Mucosa of descending colon (tissue), 3 donors: ENCODE measurements at places on chromosomes 7 and 10. TPM values are rescaled to one million over a fixed set of nuclear protein-coding genes. Genes with fewer than 3 reads are reported as not detected.

NPC1L1 gene
- not detected for total RNA-seq

DNA sequence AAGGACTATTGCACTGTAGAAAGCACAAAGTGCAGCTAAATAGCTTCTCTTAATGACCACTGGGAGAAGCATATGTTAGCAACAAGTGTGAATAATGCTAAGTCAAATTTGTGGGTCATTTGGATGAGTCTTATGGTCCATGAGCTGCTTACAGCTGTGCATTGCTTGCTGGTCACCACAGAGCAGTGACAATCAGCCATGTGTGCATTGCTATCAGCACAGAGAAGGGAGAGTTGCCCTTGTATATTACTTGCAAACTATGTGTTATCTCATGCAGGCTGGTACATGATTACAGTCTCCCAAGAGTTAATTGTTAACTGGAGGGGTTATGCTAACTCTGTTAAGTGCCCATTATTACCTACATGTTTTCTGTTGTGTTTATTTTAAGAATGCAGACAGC lies 25.7 kb downstream of the MRPS33 start:
- no peak for DNase-seq

- no peak for DNase-seq
These were observed 12.8 kb downstream of the LBX1 start for GRCh38 chr10:101216207-101217043.

TWIST1 gene
- total RNA-seq, result not detected

DNA sequence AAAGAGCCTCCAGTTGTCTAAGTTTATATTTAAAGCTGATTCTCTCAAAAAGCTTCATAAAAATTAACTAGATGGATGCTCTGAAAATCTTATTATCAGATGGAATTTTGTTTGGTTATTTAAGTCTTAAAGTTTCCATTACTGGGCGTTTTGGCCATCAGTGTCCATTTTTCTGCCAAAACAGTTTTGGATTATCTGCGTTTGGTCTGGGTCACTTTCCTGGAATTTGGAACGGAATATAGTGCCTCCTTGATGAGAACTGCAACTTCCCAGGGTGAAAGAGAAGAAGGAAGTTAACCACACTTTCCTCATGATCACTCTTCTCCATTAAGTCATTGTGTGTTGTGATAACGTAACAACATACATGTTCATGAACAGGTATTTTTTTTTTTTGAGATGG lies 764.9 kb upstream of the AUTS2 start:
- DNase-seq, result no peak

GRCh38 chr10:75461672-75462649 lies 30.5 kb downstream of the LRMDA start:
- no peak for DNase-seq

GRCh38 chr7:101650579-101651081 lies 21.5 kb upstream of the MYL10 start:
- no peak for DNase-seq

GRCh38 chr10:82319562-82319961 lies 444.6 kb downstream of the NRG3 start:
- no peak for DNase-seq

DNA sequence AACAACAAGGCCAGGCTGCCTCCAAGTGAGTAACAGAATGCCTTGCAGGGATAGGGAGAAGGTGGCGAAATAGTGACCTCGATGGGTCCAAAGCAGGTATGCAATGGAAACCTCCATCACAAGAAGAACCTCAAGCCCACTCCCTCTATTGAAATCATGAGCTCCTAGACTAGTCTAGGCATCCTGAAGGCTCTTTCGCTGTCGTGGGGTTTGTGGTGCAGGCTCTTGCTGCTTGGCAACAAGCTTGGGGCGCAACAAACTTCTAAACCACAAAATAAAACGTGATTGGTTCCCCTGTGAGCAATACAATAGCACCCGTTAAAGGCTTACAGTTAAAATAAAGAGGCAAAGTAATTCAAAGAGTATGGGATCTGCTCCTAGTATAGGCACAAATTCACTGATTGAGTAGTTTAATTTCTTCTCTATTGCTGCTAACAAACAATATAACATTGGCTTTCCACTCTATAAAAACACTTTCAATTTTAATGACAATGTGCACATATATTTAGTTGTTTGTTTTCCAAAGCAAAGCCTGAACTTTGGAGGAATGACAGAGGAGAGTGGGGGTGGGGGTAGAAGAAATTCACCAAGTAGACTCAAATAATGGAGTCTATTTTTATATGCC lies 64.1 kb downstream of the C10orf67 start:
- DNase-seq, result no peak

DNA sequence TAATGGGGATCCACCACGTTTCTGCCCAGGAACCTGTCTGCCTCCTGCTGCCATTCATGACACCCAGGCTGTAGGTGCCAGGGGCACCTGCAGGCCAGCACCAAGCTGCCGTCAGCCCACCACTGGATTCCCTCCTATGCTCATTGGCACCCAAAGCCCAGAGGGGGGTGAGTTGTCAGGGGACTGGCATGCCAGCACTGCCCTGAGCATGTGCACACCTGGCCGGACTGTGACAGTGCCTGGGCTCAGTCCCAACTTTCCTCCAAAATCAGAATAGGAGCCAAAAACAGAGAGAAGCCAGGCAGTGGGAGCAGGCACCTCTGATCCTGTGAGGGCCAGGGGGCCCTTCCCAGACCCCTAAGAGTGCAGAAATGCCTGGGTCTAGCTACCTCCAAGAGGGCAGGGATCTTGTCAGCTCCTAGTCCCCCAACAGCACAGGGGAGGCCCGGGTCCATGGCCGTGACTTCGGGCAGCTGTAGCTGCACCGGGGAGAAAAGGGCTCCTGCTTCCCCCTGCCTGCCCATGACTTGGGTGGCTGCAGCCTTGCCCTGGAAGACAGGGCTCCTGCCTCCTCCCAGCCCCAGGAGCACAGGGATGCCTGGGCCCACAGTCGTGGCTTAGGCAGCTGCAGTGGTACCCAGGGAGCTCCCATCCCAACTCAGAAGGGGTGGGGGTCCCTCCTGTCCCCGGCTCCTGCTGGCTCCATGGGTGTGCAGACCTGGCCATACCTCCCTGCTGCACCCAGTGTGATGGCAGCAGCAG lies 249.8 kb upstream of the DKK1 start:
- no peak for DNase-seq

- DNase-seq, result no peak
These were observed 111.3 kb downstream of the PTPN20 start for GRCh38 chr10:47022311-47023131.

DNA sequence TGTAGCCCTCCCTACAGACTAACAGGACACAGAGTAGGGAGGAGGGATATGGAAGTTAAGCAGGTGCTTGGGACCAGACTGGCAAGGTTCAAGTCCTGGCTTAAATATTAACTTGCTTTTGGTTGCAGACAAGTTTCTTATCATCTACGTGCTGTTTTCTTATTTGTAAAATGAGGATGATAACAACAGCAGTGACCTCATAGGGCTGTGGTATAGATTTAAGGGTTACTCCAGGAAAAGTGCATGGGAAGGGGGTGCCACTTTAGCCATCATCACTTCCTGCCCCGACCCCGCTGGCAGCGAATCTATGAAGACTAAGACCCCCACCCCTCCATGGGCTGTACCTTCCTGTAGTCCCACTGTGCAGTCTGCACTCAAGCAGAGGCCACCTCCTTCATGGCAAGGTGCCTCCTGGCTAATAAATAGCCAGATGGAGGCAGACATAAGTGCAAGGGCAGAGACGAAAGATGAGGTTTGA lies 250.2 kb downstream of the COBL start:
- peak; percentile 21 for DNase-seq

FXYD4 gene
- total RNA-seq, result not detected

DNA sequence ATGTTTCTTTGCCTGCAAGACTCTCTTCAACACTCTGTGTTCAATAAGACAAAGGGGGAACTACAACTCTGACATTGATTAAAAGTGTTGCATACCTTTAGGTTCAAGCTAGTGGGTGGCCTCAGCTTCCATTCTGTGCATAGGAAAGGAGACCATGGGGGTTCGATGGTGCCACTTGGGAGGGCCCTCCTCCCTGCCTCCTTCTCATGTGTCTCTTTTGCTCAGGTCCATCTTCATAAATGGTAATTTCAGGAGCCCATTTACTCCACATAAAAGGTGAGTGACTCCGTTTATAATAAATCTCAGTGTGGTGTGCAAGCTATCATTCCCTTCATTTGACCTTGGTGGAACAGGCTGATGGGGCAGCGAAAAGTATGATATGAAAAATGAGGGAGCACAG lies 285.1 kb downstream of the LRMDA start:
- DNase-seq, result no peak

DNA sequence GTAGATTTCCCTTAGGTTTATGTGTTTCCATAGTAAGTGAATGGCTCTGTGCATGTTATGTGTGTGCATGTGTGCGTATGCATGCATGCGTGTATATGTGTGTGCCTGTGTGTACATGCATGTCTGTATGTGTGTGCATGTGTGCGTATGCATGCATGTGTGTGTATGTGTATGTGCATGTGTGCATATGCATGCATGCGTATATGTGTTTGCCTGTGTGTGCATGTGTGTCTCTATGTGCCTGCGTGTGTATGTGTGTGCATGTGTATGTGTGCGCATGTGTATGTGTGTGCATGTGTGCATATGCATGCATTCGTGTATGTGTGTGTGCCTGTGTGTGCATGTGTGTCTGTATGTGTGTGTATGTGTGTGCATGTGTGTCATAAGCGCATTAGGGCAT lies 98.8 kb upstream of the AGBL3 start:
- no peak for DNase-seq

DNA sequence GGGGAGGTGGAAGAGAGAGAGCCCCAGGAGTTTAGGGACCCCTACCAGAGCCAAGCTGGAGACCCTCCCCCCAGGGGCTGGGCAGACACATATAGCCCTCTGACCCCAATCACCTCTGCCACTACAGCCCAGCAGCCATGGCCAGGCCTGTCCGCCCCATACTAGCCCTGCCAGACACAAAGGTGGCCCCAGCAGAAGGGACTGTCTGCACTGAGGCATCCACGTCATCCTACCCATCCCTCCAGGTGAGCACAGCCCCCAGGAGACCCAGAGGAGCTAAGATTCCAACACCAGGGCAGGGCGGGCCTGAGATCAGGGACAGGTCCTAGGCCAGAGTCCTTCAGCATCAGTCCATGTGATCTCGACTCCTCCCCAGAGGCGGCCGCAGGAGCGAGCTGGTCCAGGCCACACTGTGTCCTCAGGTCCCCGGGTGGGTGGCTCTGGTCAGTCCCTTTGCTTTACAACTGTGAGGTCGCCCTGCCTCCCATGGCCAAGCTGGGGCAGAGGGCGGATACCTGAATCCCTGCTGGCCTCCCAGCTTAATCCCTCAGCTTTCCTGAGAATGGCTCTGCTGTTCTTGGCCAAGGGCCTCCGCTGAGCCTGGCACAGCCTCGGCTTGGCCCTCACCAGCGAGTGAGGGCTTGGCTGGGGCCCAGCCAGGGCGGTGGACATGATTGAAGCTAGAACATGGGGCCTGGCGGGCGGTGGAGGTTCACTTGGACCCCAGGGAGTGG lies 14.3 kb upstream of the ELN start:
- DNase-seq, result no peak

- DNase-seq, result no peak
These were observed 33.7 kb downstream of the R3HCC1L start for GRCh38 chr10:98168147-98168546.

RBP4 gene
- 6.6 TPM for total RNA-seq

- DNase-seq, result no peak
These were observed 54.3 kb downstream of the SLK start for GRCh38 chr10:104021246-104021645.

GRCh38 chr7:25752967-25753791 lies 398.8 kb upstream of the NFE2L3 start:
- no peak for DNase-seq

GRCh38 chr7:155865830-155866525 lies 53.7 kb upstream of the SHH start:
- DNase-seq, result peak; percentile 48

GRCh38 chr7:92973293-92973731 lies 136.9 kb upstream of the CDK6 start:
- no peak for DNase-seq

GRCh38 chr7:41861642-41862041 lies 158.8 kb upstream of the INHBA start:
- DNase-seq, result no peak

TFR2 gene
- total RNA-seq, result 0.57 TPM

STAG3 gene
- 2.8 TPM for total RNA-seq

- no peak for DNase-seq
These were observed 87.4 kb upstream of the ZMIZ1 start for GRCh38 chr10:78981257-78981969.

DNA sequence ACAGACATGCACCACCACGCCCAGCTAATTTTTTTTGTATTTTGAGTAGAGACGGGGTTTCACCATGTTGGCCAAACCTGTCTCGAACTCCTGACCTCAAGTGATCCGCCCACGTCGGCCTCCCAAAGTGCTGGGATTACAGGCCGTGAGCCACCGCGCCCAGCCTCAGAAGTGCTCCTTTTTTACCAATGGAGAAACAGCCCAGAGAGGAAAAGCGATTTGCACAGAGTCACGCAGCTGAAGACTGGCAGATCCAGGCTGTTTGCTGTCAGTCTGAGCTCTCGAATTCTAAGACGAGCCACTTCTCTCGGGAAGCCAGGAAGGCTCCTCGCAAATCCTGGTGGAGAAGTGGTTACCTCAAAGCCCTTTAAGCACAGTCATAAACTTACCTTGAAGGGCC lies 57.4 kb upstream of the SDK1 start:
- DNase-seq, result no peak

DNA sequence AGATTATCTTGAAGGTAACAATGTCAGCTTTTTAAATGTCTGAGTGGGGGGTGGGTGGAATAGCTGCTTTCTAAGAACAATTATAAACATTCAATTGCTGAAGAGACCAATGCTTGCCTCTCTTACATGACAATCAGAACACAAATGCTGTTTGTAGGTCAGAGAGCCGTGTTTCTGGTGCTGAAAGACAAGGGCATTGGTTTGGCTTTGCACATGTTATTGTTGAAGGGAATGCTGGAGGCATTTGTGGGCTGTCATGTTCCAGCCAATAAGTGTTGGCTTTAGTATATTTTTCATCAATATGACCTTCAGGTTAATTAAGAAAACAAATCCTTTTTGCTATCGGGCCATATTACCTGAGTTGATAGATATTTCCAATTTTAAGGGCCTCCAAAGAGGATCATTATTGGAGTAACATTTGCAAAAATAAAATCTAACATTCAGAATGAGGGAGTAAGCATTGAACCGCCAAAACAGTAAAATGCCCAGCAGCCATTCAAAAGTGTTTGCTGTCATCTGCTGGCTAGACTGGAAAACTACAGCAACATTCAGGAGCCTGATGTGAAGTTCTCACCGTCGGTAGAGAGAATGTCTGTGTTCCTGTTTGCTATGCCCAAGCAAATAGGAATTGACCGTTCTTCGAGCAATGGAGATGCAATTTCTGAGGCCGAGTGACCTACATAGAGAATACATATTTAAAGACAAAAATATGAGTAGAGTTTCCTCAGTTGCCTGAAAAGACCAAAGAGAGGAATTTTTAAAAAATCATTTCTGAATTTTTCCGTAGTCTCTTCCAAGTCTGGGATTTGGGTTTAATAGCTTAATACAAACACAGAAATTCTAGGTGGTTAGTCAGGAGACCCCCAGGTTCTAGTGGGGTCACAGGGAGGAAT lies 118.9 kb downstream of the APBB1IP start:
- DNase-seq, result no peak
